ENCODE measurements at places on chromosomes 1 and 21.
A peak's percentile ranks its signal among the peaks of the same experiment; 100 is the strongest.

- no peak for DNase-seq
These were observed 24.6 kb downstream of the TRIM45 start for GRCh38 chr1:117096951-117097408.

DNA sequence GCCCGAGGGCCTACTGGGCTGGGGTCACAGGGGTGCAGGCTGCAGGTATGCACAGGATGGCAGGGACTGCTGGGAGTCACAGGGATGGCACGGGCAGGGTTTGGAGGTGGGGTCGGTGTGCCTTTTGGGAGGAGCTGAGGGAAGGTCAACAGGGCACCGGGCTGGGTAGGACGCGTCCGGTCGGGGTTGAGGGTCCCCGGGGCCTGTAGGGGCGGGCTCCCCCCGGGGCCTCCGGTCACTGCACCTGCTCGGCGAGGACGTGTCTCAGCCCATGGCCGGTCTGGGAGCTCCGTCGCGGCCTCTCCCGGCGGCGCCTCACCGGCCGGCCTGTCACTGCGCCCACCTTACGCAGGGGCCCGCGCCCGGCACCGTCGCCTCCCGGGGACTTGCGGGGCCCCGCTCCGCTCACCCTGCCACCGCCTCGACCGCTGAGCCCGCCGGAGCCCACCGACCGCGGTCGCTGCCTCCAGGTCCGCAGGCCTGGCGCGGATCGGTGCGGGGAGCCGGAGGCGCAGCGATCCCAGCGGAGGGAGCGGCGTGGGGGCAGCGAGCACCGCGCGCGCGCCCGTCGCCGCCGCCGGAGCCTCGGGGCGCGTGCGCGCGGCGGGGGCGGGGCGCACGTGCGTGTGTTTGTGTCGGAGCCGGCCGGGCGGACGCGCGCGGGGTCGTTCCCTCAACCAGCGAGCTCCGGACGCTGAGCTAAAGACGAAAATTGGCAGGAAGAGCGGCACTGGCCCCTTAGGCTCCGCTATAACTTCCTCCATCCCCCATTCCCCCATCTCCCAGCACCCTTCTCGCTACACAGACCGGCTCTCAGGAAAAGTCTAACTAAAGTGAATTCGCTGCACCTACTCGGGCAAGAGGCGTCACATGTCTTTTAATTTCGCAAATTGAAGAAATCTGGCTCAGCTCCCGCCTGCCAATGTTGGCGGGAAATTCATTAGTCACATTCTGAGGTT, at the start of gene AMIGO1:
Gene AMIGO1, minus strand, starts transcription at position 552 of the 959 bp plus-strand sequence. CDS start 815 bp downstream, outside the sequence.
- peak; percentile 61 for DNase-seq

GRCh38 chr21:24278711-24279110, 1328.6 kb downstream of the MRPL39 start:
- no peak for DNase-seq

DNA sequence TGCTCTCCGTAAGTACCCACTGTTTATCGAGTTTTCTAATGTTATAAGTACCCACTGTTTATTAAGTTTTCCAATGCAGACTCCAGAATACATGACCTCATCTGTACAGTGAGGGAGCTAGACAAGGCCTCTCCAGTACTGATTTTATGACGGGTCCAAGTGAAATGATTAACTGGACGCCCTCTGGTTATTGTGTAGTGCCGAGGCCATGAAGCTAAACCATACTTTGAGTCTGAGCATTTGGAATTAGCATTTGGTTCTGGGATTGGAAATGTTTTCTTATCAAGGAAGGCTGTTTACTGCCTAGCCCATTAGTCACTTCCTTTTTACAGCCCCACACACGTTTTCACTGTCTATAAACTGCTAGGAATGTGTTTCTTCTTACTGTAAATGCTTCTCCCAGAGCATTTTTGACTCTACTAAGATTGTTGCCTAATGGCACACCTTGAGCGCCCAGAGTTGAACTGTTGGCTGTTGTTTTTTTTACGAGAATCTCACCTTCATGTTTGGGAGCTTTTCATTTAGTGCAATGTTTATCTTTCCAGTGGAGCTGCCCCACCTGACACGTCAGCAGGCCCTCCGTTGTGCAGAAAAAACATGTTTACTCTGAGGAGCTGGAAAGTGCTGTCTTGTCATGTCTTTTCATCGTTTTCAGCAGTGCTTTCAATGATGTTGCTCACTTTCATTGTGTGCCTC, 26.9 kb downstream of the SPATA46 start:
- peak; percentile 49 for DNase-seq

DNA sequence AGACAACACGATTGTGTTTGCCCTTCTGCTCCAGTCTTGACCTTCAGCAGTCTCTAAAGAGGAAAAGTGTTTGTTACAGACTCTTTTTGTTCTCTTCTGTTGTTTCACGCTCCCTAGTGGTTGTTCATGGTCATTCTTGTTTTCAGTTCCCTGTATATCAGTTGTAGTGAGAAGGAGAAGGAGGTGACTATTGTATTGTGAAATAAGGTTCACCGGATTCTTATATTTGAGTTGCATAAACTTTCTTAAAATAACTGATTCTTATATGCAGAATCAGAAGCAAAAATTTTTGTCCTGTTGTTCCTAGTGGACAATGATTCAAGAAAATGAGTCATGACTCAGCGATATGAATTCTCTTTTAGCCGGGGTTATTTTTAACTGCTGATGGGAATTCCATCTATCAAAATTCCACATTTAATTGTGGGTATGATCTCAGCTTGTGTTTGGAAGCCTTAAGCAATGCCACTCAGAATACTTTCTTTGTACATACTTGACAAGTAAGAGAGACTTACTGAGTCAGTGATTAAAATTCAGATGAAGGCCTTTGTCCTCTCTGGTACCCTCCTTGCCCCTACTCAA, 152.2 kb downstream of the CLEC20A start:
- peak; percentile 40 for DNase-seq

GRCh38 chr1:245361065-245361464, 206.3 kb downstream of the KIF26B start:
- DNase-seq = no peak

GRCh38 chr1:116920211-116920610, 10.5 kb downstream of the PTGFRN start:
- no peak for DNase-seq

GRCh38 chr1:168553680-168554553, 10.1 kb upstream of the XCL2 start:
- no peak for DNase-seq

DNA sequence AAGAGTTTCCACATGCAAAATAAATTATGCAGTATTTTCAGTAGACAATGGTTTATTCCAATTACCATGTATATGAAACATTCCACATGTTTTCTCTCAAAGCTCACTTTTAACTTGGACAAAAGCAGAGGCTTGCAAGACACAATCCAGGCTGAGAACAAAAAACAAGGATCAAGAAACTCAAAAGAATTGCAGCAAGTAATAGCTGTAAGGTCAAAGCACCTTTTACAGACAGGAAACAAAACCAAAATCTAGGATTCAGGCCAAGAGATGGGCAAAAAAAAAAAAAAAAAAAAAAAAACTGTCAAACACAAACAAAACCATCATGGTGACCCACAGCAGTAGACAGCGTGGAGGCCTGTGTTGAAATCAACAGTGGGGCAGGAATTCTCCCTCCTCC, 9.3 kb downstream of the RGS1 start:
- no peak for DNase-seq

DNA sequence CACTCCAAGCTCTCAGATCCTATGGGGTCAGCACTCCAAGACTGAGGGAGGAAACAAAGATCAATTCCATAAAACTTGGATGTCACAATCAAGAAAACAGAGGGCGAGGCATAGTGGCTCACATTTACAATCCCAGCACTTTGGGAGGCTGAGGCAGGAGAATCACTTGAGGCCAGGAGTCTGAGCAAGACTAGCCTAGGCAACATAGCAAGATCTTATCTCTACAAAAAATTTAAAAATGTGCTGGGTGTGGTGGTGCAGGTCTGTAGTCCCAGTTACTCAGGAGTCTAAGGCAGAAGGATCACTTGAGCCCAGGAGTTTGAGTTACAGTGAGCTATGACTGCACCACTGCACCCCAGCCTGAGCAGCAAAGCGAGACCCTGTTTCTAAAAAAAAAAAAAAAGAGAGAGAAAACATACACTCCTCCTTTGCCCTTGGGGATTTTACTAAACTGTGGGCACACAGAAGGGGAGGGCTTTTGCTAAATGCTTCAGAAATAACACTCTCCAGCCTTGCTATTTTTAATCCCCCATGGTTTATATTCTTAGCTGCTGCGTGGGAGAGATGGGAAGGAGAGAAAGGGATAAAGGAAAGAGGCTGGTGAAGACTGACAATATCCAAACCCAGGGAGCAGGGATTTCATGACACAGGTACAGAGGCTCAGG, 18.1 kb downstream of the ARHGEF2 start:
- no peak for DNase-seq

DNA sequence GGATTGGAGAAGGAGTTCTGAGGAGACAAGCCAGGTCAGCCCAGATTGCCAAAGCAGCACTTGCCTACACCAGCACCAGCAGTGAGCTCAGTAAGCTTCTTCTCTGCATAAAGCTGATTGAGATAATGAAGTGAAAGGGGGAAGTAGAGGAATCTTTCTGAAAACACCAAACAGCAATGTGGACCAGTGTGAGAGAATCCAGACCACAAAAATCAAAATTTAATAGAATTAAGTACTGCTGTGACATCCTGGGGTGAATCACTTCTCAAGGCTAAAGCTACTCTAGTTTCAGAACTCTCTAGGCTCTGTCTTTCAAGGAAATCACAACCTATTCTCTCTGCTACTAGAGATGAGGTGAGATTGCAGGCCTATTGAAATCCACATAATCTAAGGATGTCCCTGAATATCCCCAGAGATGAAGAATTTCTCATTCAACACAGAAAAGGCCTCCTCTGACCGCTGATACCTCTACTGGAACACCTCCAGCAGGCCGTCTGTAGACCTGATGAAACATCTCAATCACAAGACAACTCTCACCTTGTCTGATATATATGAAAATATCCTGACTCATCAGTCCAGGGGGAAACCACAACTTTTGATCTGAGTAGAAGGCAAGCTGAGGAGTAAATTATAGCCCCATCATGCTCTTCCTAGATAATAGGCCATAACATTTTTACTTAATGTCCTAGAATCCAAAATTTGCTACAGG, at the start of gene FCRL4:
Gene FCRL4, minus strand, starts transcription at position 127 of the 709 bp plus-strand sequence. CDS start 141 bp downstream, outside the sequence.
- no peak for DNase-seq

DNA sequence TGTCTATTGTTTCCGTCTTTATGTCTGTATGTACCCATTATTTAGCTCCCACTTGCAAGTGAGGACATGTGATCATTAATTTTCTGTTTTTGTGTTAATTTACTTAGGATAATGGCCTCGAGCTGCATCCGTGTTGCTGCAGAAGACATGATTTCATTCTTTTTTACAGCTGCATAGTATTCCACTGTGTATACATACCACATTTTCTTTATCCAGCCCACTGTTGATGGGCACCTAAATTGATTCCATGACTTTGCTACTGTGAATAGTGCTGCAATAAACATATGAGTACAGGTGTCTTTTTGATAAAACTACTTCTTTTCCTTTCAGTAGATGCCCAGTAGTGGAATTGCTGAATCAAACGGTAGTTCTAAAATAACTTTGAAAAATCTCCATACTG, 12.7 kb upstream of the SLAMF1 start:
- DNase-seq = no peak

DNA sequence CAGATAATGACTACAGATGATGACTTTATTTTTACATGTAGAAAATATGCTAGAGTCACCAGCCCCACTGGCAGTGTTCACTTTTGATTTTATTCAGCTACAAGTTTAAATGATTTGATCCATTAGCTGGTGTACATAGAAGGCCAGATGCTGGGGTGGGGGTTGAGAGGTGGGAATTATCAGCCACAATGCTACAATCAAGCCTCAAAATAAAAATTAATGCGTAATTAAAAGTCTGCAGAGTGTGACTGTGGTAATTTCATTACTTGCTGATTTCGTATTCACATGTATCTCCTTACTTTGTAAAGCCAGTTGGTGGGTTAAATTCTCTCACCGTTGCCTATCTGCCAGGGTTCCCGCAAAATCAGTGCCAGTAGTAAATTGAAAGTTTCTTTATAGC, 109.3 kb downstream of the GALNT2 start:
- no peak for DNase-seq

DNA sequence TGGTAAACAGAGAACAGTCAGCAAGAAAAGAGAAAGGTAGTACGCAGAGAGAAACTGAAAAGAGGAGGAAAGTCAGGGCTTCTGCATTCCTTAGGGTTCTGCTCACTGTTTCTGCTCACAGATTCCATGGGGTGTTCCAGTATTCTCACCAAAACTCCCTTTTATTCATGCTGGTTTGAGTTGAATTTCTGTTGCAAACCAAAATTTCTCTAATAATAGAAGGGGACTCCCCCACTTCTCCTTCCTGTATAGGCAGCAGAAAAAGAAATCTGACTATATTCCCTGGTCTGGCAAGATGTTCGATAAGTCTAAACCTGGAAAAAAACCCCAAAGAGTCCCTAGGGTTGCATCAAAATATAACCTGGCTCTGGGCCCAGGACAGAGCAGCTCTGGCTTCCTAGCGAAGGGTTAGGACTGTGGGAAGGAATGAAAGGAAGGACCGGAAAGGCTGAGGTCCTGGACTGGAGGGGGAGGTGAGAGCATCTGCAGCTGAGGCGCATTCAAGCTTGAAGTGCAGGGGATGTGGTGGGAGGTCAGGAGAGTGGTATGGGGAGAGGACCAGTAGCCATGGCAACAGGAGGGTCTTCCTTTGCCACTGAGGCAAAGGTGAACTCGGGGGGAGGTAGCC, 18.8 kb upstream of the RGS16 start:
- DNase-seq = no peak

GRCh38 chr1:41361495-41362356, 492 bp downstream of the FOXO6 start:
- DNase-seq = no peak

- no peak for DNase-seq
These were observed 13.3 kb downstream of the RBBP5 start for GRCh38 chr1:205108464-205108863.

DNA sequence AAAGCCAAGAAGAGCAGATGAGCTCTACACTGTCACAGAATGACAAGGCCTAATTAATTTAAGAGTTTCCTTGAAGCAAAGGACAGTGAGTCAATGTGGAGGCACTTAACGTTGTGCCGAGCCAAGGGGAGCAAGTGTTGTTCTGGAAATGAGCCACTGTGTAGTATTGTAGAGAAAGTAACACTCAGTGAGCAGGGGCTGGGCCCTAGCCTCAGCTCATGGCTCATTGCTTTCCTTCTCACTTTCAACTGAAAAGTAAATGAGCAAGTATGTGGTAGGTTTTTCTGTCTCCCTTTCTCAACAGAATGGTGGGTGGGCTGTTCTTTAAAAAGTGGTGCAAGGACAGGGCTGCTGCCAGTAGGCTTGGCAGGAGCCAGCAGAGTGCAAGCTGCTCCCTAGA, 11.8 kb upstream of the KIAA0040 start:
- no peak for DNase-seq

- no peak for DNase-seq
These were observed 140.3 kb downstream of the ZC3H11B start for GRCh38 chr1:219472596-219472995.

All from left kidney (tissue), 8 donors.